T1000 (cell line): ENCODE measurements at places on chromosomes 2 and 18.

GRCh38 chr2:113858764-113859163 lies 31.1 kb upstream of the ACTR3 start:
- peak; percentile 53 for DNase-seq

- no peak for DNase-seq
Measured at GRCh38 chr18:51006948-51007789, 22.8 kb upstream of the SMAD4 start.

DNA sequence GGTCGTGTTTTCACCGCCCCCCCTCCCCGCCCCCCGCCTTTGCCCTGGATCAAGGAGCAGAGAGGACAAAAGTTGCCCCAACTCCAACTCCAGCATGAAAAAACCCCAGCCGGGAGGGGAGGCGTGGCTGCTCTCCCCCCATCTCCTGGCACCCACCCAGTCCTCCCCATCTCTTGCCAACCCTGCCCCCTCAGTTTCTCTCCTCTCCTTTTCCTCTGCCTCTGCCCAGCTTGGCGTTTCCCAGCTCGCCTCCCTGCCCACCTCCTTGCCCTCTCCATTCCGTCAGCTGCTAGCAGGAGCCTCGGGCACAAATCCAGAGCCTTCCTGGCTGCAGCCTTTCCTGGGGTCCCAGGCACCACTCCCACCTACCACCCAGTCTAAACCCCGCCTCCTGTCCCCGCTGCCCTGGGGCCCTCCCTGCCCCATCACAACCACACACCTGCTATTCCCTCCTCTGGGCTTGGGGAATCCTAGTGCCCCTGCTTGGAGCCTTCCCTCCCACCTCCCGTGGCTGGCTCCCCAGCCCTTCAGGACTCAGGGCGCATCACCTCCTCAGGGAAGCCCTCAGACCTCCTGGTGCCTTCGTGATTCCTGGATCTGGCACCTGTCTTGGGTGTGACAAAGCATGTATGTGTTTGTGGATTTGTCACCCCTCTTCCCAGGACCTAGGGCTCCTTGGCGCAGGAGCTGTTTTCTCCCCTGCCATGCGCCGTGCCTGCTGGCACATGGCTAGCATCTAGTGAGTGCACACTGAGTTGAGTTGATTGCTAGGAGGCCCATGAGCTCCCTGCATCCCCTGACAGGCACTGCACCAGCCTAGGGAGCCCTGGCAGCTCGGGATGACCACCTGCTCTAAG lies 209.1 kb downstream of the TFCP2L1 start:
- DNase-seq, result no peak

DNA sequence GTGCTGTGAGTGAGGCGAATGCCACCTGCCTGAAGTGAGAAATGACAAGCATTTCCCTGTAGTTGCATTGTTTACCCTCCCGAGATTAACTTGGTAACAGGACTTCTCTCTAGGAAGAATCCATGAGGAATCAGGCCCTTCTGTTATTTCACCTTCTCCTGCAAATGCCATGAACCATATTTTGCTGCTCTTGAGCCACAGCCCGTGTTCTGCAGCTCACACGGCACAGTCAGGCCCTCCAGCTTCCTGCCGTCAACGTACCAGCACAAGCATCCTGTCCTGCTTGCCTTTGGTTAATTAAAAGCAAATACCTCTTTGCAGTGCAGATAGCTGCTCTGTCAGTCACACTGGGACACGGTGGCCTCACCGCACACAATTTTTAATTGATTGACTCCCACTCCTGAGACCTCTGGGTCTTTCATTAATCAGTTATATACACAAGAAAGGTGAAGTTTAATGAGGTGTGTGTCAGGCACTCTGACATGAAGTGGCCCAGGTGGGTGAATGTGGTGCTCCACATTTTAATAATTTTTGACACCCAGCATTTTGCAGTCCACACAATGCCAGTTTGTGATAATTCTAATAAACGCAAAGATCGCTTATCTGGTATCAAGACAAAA lies 95.3 kb upstream of the ASB18 start:
- DNase-seq, result no peak

- no peak for DNase-seq
Measured at GRCh38 chr2:151363709-151364108, 6.3 kb downstream of the TNFAIP6 start.

DNA sequence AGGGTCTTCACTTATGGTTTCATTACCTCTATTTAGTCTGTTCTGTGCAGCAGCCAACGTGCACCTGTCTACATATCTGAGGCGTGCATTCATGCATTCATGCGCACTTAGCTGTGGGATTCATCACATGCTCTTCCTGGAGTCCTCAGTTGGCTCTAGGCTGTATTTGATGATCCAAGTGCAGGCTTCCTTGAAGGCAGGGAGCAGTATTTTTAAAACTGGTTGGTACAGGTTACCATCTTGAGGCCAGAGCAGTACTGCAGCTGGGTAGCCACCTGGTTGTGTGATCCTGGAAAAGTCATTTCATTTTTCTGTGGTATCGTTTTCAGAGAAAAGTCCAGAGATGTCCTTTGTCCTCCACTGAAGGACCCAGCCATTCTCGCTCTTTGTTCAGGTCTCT lies 109.8 kb downstream of the EN1 start:
- DNase-seq, result no peak

- no peak for DNase-seq
Measured at GRCh38 chr2:186881660-186882059, 32.7 kb upstream of the ZSWIM2 start.
